ENCODE measurements at places on chromosomes 1 and 21.

DNA sequence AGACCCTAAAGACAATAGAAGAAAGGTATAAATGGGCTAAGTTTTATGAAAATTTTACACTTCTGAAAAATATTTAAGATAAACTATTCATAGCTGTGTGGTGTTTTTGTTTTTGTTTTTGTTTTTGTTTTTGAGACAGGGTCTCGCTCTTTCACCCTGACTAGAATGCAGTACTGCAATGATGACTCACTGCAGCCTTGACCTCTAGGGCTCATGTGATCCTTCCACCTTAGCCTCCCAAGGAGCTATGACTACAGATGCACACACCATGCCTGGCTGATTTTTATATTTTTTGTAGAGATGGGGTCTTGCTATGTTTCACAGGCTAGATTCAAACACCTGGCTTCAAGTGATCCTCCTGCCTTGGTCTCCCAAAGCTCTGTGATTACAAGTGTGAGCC is 66.6 kb downstream of the PUM1 start:
- no peak for DNase-seq

- no peak for DNase-seq
Measured at GRCh38 chr21:17834639-17835354, 15.6 kb upstream of the C21orf91 start.

DNA sequence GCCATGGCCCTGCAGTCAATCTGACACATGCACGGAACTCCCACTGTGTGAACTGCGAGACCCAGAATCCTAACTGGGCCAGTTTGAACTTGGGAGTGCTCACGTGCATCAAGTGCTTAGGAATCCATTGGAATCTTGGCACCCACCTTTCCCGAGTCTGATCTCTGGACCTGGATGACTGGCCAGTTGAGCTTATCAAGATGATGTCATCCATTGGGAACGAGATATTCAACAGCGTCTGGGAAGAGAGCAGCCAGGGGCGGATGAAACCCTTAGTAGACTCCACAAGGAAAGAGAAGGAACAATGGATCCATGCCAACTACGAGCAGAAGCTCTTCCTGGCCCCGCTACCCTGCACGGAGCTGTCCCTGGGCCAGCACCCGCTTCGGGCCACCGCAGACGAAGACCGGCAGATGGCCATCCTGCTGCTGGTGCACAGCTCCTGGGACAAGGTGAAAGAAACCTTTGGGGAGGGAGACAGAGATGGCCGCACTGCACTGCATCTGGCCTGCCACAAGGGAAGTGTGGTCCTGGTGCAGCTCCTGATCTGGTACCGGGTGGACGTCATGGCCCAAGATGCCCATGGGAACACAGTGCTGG is 3.1 kb upstream of the TDRD5 start:
- DNase-seq = no peak

DNA sequence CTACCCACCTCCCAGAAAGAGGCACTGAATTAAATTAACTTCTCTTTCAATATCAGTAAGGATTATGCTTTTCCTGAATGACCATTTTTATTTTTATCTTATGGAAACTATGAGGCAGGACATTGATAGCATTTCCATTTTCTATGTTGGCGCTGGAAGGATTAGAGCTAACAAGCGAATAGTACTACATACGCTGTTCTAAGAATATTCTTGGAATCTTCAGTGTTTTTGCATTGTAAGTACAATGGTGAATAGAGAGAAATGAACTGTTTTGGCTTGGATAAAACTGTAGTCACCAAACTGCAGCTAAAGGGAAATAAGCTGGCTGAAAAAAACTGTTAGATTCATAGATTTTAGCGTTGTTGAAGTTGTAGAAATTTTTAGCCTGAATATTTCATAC is 779.0 kb upstream of the ADGRL4 start:
- DNase-seq = no peak

DNA sequence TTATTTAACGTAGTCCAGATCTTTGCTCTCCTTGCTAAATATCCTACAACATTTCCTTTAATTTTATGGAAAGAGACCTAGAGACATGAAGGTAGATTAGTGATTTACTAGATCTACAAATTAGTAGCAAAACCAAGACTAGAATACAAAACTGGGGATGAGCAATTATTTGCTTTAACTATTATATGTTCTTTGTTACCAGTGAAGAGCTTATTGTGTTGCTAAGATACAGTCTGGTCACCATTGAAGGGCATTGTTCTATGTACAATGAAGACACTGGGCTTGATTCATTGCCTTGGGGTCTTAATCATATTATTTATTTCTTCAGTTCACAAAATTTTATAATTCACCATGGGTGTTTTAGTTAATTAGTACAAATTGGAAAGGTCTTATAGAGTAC is 88.3 kb downstream of the S1PR1 start:
- DNase-seq = no peak

Measured in NCI-H1694 (cell line).